ENCODE measurements at places on chromosomes 7 and 10.

DNA sequence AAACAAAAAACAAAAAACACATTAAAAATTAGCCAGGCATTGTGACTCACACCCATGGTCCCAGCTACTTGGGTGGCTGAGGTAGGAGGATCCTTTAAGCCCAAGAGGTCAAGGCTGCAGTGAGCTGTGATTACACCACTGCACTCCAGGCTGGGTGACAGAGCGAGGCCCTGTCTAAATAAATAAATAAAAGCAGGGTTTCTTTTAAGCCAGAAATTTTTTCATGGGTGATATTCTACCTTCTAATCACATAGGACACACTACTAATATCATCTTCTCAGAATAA, 14.2 kb upstream of the SVIL start:
- DNase-seq: no peak

DNA sequence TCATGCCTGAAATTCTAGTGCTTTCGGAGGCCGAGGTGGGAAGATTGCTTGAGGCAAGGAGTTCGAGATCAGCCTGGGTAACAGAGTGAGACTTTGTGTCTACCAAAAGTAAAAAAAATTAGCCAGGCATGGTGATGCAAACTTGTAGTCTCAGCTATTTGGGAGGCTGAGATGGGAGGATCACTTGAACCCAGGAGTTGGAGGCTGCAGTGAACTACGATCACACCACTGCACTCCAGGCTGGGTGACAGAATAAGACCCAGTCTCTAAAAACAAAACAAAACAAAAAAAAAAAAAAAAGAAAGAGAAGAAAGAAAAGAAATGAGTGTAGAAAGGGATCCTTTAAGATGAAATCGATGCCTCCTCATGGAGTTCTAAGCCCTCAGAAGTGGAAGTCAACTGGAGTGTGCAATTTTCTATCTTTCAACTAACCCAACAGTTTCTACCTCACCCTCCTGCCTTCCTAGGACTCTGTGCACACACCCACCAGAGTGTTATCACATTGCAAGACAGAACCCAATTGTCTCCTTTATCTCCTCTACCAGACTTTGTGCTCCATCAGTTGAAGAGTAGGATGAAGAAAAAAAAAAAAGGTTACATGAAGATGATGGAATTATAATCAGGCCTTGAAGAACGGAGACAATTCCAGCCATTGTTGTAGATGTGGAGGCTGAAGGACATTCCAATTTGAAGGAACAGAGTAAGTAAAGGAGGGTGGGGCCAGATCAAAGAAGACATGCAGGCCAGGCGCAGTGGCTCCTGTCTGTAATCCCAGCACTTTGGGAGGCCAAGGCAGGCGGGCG, 26.9 kb downstream of the NYAP1 start:
- DNase-seq: no peak

- DNase-seq: no peak
Measured at GRCh38 chr7:150939052-150939451, 39.1 kb downstream of the KCNH2 start.

DNA sequence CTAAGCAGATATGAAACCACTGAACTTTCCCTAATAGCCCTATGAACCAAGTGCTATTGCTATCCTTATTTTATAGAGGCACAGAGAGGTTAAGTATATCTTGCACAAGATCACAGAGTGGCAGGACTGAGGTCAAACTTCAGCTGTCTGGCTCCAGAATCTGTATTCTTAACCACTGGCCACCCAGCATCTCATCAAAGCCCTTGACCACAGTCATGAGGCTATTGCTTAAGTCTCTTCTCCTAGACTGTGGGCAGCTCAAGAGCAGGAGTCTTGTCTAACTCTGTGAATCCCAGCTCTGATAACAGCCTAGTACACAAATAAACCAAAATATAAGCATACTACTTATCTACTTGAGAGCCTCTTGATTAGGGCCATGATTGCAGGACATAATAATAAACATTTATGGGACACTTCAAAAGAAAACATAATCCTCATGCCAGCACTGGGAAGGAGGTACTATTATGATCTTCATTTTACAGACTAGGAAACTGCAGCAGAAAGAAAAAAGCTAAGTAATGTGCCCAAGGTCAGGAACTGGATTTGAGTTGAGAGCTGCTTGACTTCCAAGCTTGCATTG, 22.4 kb upstream of the SMC3 start:
- no peak for DNase-seq

DNA sequence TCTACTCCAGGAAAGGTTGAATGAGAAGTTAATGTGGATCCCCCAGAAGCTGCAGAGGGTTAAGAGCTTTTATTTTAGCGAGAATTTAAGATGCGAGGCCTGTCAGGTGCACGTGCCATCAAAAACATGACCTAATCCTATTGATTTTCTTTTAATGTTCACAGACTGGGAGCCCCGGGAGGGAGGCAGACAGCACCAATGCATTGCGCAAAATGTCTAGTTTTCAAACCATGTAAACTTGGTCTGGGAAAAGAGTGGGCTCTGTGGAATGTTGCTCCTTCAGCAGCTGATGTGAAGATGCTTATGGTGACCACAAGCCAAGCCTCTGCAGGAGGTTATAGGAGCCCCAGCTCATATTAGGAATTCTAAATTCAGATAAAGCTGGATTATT, 172.0 kb upstream of the ITGB1 start:
- DNase-seq: no peak

DNA sequence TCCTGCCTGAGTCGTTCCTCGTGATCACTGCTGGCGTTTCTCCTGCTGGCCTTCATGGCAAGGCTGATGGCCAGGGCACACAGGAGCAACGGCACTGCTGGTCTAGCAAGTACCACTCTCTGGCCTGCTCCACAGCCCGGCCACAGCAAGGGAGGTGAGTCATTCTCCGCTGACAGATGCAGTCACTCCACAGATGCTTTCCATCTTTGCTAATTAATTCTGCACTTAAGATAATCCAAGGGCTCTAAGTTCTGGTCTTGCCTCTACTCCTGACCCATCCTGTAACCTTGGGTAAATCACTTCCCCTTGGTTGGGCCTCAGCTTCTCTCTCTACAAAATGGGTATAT, 244.4 kb downstream of the RPS24 start:
- no peak for DNase-seq

- DNase-seq: no peak
Measured at GRCh38 chr10:10584161-10584560, 433.5 kb upstream of the CELF2 start.

DNA sequence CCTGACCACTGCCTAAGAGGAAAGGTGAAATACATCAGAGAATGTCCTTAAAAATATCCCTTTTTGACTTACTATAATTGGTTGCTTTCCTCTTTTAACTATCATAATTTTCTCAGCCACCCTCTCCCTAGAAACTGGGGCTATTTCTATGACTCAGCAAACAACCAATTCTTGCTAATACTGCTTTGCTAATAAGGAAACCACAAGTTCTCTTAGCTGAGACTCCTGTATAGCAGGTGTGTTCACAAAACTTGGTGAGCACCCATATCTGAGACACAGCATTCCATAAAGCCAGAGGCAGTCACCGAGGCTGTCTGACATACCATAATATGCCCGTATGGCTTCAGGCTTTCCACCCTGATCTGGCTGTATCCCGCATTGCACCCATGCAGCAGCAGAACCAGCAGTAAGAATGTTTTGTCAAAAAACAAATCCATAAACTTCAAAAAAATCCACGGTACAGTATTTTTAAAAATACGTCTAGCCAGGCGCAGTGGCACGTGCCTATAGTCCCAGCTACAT, 191.7 kb upstream of the C7orf33 start:
- DNase-seq: peak; percentile 46

GRCh38 chr7:8151161-8151725, 110.7 kb downstream of the ICA1 start:
- DNase-seq: no peak

DNA sequence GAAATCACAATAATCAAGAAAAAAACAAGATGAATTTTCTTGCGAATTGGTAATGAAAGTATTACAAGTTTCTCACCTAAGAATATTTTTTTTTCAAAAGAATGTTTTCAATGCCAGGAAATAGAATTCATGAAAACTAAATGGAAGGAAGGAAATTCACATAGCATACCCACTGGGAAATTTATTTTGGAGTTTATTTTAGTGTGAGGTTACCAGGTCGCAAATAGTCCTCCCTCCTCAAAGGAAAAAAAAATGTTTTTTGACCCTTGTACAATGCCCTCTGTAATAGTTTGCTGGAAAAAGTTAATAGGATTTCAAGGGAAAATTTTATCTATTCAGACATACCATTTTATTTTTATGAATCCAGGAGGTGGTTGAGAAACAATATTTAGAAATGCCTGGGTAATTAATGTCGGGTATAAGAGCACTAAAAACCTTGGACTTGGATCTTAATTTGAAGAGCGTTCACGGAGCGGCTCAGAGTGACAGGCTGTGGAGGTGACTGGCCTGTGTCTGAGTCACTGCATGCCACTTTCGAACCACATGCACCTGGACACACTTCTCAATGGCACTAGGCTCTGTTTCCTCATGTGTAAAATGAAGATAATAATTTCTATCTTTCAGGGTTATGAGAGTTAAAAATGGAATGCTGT, 28.2 kb downstream of the CUBN start:
- DNase-seq: no peak

GRCh38 chr10:80154626-80154977, 22.1 kb downstream of the PLAC9 start:
- DNase-seq: no peak

DNA sequence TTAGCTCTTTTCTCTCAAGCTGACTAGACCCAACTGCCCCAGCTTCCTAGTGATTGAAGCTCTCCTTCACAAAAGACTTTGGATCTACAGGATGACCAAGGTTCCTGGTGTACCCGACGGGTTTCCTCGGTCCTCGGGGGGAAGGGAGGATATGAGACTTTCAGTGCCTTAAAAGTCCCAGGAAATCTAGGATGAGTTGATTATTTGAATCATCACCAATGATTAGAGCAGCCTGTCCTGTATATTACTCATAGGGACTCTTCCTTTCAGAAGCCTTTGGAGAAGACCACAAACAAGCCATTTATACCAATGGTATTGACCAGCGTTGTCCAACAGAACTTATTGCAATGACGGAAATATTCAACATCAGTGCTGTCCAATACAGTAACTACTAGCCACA, 6.1 kb upstream of the ACTA2 start:
- no peak for DNase-seq

DNA sequence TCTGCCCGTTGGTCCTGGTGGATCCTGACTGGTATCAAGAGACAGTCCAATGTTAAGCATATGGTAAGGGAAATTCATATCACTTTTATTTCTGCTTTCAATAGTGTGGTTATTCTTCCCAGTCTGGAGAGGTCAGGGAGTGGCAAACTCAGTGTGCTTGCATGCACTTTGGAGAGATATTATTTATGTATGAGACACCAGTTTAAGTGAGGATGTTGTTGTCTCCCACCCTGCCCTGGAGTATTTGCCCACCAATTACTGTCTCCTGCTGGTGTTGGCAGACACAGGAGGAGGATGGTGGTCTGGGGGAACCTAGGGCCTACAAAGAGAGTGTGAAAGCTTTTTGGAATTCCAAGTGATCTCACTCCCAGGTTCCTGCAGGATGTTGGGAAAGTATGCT, 59.7 kb downstream of the OR13A1 start:
- no peak for DNase-seq

GRCh38 chr10:72709041-72709440, 17.1 kb downstream of the MCU start:
- DNase-seq: no peak

GRCh38 chr10:110843031-110843430, 28.7 kb upstream of the PDCD4 start:
- no peak for DNase-seq

GRCh38 chr7:80895056-80895455, 23.8 kb downstream of the SEMA3C start:
- no peak for DNase-seq

GRCh38 chr10:21048068-21048467, 151.0 kb upstream of the NEBL start:
- peak; percentile 54 for DNase-seq

DNA sequence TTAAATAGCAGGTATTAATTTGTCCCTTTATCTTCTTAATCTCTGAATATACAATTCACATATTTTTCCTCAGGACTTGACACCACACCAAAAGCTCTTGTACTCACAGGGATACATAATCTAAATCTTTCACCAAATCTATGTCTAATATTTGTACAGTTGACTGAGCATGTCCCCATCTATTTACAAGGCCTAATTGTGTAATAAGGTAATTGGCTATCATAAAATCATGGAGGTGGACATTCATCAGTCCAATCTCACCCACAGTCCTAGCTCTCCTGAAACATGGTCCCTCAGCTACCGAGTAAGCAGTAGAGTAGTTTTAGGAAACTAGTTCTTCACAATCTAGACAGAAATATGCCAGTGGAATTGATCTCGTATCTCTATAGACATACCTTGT, 30.3 kb upstream of the EGFR start:
- no peak for DNase-seq

- DNase-seq: peak; percentile 22
Measured at GRCh38 chr10:68826764-68827591, at the start of gene STOX1. Gene STOX1, plus strand, starts transcription at chr10:68827531. Its CDS starts 93 bp downstream, at chr10:68827624.

- peak; percentile 66 for DNase-seq
Measured at GRCh38 chr10:83012866-83013265, 1126.4 kb upstream of the GHITM start.

GRCh38 chr10:113980408-113981087, 63.1 kb upstream of the ADRB1 start:
- DNase-seq: no peak

- DNase-seq: no peak
Measured at GRCh38 chr10:79336276-79336675, 11.0 kb upstream of the PPIF start.

DNA sequence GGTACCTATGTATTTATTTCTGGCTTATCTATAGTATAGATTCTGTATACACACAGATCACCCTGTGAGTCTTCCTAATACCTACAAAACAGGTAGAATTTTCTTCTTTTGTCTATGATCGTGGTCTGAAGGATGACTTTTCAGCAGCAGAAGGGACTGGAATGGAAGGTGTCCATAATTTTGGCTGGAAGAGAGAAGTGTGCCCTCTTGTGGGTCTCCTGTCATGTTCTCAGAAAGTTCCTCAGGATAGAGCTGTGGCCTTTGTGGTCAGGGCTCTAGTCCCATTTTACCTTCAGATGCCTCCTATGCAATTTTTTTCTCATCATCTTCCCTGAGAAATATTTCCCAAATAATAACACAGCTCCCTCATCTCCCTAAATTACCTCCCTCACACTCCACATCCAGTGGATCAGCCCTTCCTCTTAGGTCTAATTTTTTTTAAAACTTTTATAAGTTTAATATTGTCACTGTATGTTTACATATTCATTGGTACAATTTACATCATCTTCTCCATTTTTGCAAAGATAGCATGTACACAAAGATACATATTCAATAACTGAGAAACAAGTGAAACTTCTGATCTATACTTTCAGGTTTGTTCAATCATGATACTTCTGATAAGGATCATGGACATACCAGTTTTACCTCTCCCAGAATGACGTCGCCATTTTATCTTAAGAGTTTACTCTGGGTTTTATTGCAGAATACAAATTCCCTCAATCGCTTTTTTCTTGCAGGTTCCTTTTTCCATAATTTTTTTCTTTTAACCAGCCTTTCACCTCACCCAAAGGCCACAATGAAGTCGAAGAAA, 112.7 kb downstream of the REEP3 start:
- DNase-seq: no peak

- DNase-seq: peak; percentile 26
Measured at GRCh38 chr7:81469869-81470723, 299.8 kb downstream of the HGF start.

GRCh38 chr7:100632951-100633717, 8.2 kb downstream of the TFR2 start:
- DNase-seq: peak; percentile 14
